ENCODE measurements at places on chromosomes 11 and 22. TPM values are rescaled to one million over a fixed set of nuclear protein-coding genes. Genes with fewer than 3 reads are reported as not detected.
A peak's percentile ranks its signal among the peaks of the same experiment; 100 is the strongest.

LMO1 gene
- total RNA-seq = 0.45 TPM

C11orf86 gene
- not detected for total RNA-seq

CRACR2B gene
- 43.9 TPM for total RNA-seq

BDNF gene
- total RNA-seq = 0.70 TPM

METTL15 gene
- 13.2 TPM for total RNA-seq

POU2AF2 gene
- total RNA-seq = not detected

C11orf97 gene
- not detected for total RNA-seq

KDM4F gene
- not detected for total RNA-seq

GRCh38 chr11:121567995-121568394 lies 115.2 kb upstream of the SORL1-AS1 start:
- DNase-seq = no peak

DNA sequence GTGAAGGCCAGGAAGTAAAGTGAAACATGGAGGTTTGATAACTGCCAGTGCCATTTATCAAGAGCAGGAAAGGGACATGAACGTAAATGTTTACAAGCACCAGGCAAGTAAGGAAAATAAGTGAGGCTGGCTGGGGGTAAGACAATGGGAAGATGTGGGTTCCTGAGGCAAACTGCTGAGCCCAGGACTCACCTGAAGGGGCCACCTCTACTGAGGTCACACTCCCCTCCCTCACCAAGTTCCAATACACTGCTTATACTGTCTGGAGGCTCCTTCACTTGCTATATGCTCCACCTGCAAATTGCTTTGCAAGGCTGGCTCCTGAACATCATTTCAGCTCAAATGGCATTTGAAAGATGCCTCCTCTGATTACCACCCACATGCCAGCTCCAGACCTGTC lies 10.3 kb upstream of the ZC3H12C start:
- no peak for DNase-seq

DNA sequence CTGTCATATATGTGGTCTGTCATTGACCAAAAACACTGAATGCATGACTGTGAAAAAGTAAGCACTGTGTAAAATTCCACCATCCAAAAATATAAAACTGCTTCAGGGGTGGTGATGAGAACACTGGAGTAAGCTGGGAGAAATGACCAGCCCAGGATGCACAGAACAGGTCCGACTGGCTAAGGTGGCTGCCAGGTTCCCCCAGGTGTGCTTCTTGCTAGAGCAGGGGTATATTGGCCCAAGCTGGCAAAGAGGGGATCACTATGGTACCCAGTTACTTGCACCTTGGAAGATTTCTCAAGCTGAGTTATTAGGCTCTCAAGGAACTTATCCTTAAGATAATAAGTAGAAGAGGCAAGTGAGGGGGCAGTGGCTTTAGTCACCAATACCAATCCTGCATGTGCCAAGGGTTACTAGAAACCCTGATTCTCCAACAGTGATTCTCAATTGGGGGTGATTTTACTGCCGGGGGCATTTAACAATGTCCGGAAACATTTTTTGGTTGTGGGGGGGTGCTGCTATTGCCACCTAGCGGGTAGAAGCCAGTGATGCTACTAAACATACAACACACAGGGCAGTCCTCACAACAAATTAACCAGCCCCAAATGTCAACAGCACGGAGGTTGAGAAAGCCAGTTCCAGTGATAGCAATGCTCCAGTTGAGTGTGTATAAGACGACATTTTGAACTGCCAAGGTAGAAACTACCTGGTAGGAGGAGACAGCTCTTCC lies 15.7 kb downstream of the SNU13 start:
- no peak for DNase-seq

- no peak for DNase-seq
Observed at GRCh38 chr22:21672107-21672629, 6.4 kb downstream of the PPIL2 start.

DNA sequence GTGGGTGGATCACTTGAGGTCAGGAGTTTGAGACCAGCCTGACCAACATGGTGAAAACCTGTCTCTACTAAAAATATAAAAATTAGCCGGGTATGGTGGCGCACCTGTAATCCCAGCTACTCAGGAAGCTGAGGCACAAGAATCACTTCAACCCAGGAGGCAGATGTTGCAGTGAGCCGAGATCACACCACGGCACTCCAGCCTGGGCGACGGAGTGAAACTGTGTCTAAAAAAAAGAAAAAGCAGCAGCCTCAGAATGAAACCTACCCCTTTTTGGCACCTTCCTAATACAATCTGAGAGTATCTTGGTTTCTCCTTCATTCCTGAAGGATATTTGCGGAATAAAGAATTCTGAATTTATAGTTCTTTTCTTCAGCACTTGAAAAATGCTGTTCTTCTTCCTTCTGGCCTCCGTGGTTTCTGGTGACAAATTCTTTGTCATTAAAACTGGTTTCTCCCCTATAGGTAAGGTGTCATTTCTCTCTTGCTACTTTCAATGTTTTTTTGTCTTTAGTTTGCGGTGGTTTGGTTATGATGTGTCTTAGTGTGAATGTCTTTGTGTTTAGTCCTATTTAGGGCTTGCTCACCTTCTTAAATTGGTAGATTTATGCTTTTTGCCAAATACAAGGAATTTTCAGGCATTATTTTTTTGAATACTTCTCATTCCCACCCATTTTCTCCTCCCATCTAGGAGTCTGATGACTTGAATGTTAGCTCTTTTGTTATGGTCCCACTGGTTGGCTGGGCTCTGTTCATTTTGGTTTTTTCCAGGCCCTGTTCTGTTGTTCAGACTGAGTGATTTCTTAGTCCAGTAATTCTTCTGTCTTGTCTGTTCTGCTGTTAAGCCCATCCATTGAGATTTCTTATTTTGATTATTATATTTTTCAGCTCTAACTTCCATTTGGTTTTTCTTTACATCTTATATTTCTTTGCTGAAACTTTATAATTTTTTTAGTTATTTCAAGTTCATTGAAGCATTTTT lies 15.4 kb downstream of the ASRGL1 start:
- no peak for DNase-seq

DNA sequence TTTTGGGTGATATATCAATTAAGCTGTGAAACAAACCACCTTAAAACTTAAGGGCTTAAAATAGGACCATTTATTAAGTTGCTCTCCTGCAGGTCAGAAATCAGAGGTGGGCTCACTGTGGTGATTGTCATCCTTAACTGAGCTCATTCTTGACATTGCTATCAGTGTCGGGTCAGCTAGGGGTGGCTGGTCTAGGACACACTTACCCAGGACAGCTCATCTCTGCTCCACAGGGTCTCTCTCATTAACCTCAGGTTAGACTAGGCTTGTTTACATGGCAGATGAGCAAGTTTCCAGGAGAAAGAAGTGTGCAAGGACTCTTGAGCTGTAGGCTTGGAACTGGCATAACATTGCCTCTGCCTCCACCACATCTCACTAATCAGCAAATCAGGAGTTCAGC lies 601.0 kb upstream of the RAG2 start:
- no peak for DNase-seq

DNA sequence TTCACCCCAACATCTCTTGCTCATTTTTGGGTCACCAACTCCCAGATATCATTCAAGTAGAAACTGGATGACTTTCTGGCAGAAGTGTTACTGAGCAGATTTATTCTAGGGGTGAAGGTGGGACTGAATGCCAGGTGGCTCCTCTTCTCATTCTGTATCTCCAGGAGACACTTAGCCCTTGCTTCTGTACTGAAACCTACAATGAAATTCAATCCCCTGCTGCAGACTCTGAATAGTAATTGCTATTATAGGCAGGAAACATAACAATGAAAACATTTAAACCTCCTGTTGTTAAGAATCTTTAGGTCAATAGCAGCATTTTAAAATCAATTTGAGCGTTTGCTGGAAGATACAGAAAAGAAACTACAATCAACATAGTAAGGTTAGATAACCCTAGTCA lies 879.4 kb upstream of the TENM4 start:
- DNase-seq = no peak

GRCh38 chr11:31844351-31844750 lies 33.2 kb upstream of the PAX6 start:
- no peak for DNase-seq

- DNase-seq = peak; percentile 87
Observed at GRCh38 chr11:121389651-121390050, 62.5 kb upstream of the SORL1 start.

All from cardiac muscle cell (in vitro differentiated cells and primary cell).